Lung (tissue), 17 donors: ENCODE measurements at places on chromosomes 4 and X. TPM values are rescaled to one million over a fixed set of nuclear protein-coding genes. Genes with fewer than 3 reads are reported as not detected.

GRCh38 chr4:173793937-173794510 is 264.0 kb upstream of the HAND2 start:
- no peak for DNase-seq

Gene IL1RAPL1
- 2.2 TPM for total RNA-seq

Gene HSD17B13
- 1.0 TPM for total RNA-seq

GRCh38 chr4:109816082-109816442 is 500 bp downstream of the GAR1 start:
- no peak for DNase-seq

DNA sequence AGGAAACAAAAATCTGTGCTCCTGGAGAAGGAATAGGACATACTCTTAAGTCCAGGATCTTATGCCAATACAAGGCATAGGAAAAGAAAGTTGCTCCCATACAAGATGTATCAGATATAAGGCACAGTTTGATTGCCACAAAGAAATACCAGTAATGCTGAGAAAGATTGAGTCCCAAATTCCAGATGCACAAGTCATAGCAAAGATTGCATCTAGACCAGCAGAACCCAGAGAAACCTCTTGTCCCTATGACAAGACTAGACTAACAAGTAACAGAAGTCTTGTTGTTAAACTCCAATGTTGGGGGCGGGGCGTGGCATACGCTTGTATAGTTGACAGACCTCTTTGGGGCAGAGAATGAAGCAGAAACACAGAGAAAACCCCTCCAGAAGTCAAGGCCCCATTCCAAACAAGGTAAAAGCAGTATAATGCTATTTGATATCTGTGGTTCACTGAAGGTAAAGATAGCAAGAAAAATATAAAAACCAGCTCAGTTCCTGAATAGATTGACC is 671.5 kb upstream of the GRIA3 start:
- no peak for DNase-seq

Gene NUDT11
- total RNA-seq: 0.40 TPM

Gene AR
- total RNA-seq: 5.1 TPM
